ENCODE measurements at places on chromosomes 5 and 9.
A peak's percentile ranks its signal among the peaks of the same experiment; 100 is the strongest.

- no peak for DNase-seq
Observed at GRCh38 chr9:133394687-133395271, 18.6 kb downstream of the STKLD1 start.

- no peak for DNase-seq
Observed at GRCh38 chr5:144336191-144336961, 165.7 kb downstream of the KCTD16 start.

DNA sequence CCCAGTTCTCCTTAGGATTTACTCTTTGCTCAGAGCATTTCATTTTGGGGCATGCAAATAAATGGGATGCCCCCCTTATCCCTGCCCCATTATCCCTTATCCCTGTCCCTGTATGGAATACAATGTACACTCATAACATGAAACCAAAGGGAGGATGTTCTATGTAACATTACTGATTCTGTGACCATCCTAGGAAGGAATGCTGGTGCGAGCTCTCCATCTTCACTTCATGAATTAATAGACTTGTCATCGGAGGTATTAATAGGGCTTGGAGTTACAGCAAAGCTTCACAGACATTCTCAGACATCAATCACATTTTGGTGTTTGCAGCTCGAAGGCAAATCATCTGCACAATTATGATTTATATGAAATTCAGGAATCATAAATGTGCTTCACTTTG, 20.4 kb upstream of the PIK3R1 start:
- no peak for DNase-seq

GRCh38 chr5:96776621-96777020, 31.1 kb downstream of the ERAP1 start:
- DNase-seq: no peak

GRCh38 chr5:110054240-110054639, 364.5 kb downstream of the MAN2A1 start:
- no peak for DNase-seq

DNA sequence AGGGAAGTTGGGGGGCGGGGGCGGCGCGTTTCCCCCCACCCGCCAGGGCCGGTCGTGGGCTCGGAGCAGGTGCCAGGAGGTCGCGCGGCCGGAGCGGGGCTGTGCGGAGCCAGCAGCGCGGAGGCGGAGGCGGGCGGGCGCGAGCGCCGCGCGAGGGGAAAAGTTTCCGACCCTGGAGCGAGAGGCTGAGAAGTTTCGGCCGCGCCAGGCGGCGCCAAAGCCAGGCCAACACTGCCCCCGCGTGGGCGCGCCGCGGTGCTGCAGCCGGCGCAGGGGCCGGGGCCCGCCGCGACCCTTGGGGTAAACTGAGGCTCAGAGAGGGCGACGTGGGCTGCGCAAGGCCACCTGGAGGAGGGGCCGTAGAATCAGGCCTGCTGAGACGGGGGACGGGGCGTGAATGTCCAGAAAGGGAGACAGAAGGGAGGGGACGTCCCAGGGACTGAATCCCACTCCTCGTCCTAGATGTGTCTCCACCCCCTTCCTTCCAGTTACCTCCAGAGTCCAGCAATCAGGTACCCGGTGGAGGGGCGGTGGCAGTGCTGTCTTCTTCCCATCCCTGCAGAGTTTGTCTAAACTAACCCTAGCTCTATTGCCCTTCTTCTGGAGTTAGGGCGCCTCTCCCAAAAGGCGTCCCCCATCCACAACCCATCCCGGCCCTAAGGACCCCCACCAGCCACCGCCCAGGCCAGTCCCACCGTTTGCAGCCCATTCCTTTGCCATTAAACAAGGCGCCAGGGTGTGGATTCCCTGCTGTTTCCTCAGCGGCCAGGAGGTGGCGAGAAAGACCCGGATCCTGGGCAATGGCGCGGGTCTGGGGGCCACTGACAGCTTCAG, 10.2 kb downstream of the C9orf50 start:
- DNase-seq: peak; percentile 89

- no peak for DNase-seq
Observed at GRCh38 chr5:144276034-144276822, 105.6 kb downstream of the KCTD16 start.

GRCh38 chr9:130629443-130630070, 34.8 kb upstream of the PRDM12 start:
- no peak for DNase-seq

DNA sequence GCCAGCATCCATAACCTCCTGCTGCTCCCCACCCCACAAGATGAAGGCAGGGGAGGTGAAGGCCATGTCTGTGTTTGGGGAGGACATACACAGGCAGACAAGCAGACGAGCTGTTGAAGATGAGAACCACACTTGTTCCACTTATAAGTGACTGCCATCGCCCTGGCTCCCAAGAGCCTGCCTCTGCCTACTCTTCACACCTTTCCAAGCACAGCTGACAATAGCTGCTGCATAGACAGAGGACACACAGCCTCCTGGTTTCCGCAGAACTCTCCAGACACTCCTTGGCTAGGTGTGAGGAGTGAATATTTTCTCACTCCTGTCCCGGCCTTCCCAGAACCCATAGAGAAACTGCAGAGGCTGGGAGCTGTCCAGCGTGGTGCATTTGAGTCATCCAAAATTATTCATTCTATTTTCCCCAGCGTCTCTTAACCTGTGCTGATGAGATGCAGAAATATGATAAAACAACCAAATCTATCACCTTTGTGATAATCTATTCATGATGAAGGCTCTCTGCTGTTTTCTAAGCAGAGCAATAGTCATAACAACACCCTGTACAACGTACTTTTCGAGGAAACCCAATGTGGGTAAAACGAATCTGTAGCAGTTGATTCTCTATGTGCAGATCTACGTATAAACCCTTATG, 24.7 kb downstream of the KLF9 start:
- no peak for DNase-seq

DNA sequence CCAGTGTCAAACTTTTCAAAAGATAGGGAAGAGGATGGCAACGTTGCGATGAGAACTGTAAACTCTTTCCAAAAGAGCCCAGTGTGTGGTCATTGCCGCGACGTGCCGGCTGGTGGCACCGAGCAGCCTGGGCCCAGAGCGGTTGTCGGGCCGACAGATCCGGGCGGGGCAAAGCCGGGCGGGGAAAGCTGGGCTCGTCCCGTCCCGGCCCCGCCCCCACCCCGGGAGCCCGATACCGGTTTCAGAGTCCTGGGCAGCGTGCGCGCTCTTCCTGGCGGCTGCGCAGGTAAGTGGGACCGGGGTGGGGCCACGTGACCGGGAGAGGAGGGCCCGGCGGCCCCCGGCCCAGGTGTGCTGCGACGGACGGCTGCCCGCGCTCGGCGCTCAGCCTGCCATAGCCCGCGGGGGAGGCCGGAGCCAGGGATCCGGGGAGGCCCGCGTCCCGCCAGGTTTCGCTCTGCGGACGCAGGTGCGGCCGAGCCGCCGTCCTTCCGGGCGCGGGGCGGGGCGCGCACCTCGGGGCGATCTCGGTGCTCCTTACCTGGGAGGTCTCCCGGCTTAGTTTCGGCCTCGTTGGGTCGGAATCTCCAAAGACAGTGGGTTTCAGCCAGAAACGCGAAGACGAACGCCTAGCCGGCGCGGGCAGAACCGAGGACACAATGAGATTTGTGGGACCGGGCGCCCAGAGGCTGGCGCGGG, at the start of gene MARVELD2:
Gene MARVELD2 (plus strand): TSS at position 232 of the 699 bp plus-strand sequence. CDS start 4,270 bp downstream, outside the sequence.
- peak; percentile 83 for DNase-seq

DNA sequence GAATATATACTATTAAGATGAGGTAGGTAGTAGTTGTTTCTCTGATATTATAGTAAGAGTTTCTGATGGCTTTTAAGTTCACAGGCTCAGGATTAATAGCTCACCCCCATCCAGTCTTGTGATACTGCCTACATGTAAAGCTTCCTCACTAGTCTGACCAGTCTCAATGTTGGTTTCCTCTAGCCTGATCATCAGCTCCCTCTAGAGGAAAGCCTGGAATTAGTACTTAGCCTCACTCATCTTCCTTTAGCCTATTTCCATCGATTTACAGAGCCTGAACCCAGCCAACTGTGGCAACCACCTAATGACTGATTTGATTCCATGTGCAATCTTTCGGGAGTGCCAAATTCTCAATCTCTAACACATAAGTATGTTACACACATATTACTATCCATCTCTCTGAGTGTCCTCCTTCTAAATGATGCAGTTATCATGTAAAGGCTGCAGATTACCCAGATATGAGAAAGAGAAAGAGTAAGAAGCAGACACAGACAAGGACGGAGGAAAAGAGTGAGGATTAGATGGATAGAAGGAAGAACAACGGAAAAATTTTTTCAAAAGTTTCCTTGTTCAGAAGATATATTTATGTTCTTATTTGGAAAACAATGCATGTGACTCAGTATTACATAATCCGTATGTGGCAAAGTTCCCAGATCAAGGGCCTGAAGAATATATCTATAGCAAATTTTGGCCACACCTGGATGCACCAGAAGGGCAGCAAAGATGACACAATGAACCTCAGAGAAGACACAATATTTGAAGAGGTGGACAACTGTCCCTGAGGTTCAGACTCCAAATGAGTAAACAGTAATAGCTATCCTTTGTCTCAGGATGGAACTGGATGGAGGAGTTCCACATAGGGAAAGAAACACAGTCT, 333.7 kb downstream of the ELAVL2 start:
- DNase-seq: no peak

GRCh38 chr9:95807326-95807947, 68.1 kb upstream of the ERCC6L2 start:
- DNase-seq: no peak

DNA sequence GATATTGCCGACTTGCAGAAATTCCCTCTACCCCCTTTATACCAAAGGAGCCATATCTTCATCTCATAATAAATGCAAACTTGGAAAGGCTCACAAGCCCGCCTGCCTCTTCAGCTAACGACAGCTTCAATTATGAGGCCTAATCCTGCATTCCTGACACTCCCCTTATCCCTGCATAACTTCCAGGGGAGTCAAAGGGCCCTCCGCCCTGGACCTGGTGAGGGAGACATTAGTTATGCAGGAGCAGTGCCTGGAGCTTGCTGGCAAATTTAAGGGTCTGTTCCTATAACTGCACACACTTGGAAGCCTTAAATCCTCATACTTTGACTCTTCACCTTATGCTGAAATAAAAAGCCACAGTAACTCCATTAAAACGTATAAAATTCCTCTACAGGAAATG, 617.9 kb downstream of the BNC2 start:
- DNase-seq: no peak

DNA sequence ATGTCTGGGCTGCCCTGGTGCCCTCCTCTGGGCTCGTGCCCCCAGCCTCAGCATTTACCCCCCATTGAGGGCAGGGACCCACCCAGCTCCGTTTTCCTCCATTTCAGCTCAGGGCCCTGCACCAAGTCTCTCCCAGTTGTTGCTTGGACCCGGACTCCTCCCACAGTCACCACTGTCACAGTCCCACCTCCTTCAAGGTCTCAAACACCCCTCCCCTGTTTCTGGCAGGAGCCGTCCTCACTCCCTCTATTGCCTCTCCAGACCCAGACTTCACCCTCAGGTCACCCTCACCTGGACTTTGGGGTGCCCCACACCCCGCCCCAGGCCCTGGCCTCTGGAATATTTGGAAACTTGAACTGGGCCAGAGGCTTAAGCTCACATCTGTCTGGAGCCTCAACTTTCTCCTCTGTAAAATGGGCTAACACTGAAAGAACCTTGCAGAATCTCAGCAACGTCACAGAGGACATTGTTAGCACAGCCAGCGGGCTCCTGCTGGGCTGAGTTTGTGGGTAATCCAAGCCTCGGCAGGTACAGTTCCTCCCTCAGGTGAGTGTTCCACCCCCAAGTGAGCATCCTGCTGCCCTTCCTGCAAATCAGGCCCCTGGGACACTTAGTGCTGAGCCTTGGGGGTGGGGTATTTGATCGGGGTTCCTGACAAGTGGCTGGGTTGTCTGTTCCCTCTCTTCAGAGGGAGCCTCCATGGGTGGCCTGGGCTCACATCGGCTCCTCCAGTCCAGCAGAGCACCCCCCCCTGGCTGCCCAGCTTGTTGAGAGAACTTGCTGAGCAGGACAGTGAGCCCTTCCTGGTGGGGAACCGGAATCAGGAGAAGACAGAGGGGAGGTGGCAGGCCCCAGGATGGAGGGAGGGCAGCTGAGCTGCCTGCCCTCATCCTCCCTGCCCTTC, 130.1 kb downstream of the C9orf50 start:
- DNase-seq: no peak

DNA sequence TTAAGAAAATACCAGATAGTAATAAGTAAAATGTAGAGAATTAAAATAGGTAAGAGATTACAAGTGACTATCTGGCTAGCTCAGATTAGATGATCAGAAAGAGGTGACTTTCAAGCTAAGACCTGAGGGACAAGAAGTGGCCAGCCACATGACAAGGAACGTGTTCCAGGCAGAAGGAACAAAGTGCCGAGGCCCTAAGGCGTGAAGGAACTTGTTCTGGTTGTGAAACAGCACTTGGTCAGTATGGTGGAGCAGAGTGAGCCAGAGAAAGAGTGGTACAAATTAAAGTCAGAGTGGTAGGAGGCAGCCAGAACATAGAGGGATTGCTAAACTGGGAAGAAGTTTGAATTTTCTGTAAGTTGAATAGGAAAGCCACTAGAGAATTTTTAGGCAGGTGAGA, 73.6 kb downstream of the ADRB2 start:
- no peak for DNase-seq

DNA sequence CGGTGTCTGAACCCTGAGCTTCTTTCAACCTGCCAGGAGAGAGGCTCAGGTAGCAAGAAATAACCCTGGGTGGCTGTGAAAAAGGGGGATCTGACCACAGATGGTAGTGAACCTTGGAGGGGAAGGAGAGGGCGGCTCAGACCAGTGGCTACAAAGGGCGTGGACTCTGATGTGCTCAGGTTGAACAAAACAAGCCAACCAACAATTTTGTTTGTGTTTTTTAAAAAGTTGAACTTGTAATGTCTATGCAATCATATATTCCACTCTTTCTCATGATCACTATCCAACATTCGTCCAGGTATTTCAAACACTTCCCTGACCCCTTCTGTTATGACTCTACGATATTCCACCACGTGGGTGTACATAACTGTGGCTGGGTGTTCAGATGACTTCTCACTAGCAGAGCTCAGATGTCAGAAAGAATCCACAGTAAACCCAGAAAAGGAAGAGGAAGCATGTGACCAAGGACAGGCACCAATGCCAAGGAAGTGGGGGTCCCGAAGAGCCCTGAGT, 20.0 kb downstream of the PTPN3 start:
- DNase-seq: no peak

- no peak for DNase-seq
Observed at GRCh38 chr9:13023498-13023897, 248.7 kb downstream of the LURAP1L start.

GRCh38 chr9:98142182-98142907, 23.3 kb upstream of the TRIM14 start:
- DNase-seq: no peak

- DNase-seq: no peak
Observed at GRCh38 chr5:149939546-149939945, 5.0 kb downstream of the PDE6A start.

- DNase-seq: no peak
Observed at GRCh38 chr5:137113161-137113560, 386.0 kb downstream of the SPOCK1 start.

DNA sequence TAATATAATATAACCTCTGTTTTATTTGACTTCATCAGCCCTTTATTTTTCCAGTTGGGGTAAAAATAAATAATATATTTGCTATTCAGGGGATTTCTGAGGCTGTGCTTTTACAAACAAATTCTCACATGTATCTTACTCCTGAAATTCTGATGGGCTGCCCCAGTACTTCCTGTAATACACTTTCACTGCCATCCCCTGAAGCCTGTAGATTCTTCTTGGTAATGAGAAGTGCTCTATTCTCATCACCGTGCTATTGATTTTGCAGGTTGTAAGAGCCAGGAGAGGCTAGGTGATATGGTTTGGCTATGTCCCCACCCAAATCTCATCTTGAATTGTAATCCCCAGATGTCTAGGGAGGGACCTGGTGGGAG, 91.9 kb upstream of the CEP78 start:
- DNase-seq: no peak

- DNase-seq: no peak
Observed at GRCh38 chr5:11302663-11303062, 541.6 kb upstream of the DAP start.

GRCh38 chr9:83336706-83337105, 201.5 kb downstream of the FRMD3 start:
- no peak for DNase-seq

All from type B pancreatic cell (in vitro differentiated cells).